Panc1 (cell line): ENCODE measurements at places on chromosomes 7 and 10.

- peak; percentile 69 for DNase-seq
These were observed 51.3 kb downstream of the PWWP2B start for GRCh38 chr10:132448248-132448731.

- no peak for DNase-seq
These were observed 52.6 kb downstream of the MACC1 start for GRCh38 chr7:20164425-20165145.

DNA sequence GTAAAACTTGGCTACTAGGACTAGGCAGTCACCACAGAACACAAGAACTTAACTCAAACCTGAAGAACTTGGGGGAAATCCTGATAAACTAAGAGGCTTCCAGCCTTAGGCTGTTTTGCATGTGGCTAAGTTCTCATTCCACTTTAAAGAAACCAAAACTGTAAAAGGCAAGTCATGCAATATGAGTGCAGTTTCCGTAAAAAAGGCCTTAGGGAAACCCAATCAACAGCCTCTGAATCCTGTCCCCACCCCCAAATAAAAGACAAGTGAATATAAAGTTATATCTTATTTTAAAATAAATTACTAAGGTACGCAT is 95.1 kb downstream of the USP6NL start:
- no peak for DNase-seq

DNA sequence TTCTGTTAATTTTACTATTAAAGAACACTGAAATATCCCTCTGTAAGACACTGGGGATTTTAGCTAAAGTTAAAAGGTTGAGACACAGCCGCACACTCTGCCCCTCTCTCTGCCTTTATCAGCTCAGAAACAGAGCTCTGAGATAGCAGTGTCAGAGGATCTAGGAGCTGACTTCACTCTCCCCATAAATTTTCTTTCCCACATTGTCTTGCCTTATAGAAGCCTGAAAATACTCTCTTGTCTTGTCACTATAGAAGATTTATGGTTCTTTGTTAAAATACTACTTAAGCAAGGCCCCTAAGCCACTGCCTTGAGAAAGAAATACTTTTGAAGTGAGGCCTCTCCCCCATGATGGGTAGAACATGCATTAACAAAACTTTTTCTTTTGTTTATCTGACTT is 105.7 kb upstream of the C10orf90 start:
- DNase-seq = no peak

DNA sequence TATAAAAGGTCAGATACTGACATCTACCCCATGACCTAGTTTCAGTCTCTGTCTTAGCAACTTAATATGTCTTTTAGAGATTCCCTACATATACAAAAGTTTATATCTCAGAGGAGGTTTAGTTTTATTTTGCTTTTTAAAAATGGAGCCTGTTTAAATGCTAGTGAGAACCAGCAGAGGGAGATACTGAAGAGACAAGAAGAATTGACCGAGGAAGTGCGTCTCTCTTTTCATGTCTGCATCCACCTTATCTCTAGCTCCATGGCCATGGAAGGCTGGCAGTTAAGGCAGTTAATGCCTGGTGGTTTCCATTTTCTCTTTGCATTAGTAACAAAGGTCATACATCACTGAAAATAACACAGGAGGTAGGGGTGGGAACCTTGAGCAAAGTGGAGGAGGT is 10.7 kb downstream of the SUV39H2 start:
- no peak for DNase-seq
